ENCODE measurements at places on chromosomes 2 and 18. TPM values are rescaled to one million over a fixed set of nuclear protein-coding genes. Genes with fewer than 3 reads are reported as not detected.

Gene SPC25
- total RNA-seq: 3.5 TPM

- peak; percentile 45 for DNase-seq
Measured at GRCh38 chr2:23378496-23378895, 6.5 kb upstream of the KLHL29 start.

DNA sequence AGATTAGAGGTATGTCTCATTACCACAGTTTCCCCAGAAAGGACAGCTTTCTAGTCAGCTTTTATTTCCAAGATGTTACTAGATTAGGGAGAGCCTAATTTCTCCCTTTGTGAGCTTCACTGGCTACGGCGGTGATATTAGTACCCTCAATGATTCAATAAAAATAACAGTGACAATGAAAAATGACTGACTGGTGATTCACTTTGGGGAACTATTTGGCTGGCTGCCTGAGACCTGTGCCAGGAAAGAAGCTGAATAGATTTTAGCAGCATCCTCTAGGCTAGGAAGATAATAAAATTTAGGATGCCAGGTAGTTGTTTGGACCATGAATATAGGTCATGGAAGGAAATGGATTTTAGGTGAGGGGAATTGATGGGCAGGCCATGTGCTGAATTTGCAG, 178.7 kb downstream of the FMNL2 start:
- DNase-seq: peak; percentile 87

GRCh38 chr2:118786746-118787145, 60.7 kb downstream of the EN1 start:
- DNase-seq: no peak

- no peak for DNase-seq
Measured at GRCh38 chr2:201157694-201158093, 25.2 kb upstream of the CASP10 start.

GRCh38 chr2:199018826-199019225, 438.9 kb downstream of the SATB2 start:
- no peak for DNase-seq

DNA sequence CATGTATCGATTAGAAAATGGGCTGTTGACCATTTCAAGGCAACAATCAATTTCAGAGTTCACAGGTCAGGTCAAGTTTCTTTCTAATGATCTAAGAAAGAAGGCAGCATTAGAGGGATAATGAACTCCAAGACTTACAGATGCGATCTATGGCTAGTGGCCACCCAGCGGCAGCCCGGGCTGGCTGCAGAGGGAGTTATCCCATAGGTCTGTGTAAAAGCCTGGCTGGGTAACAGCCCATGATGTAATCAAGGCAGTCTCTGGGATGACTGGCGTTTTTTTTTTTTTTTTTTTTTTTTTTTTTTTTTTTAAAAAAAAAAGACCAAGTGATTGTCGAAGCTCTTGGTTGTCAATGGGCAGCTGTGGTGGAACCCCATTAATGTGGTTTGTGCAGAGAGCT, 171.1 kb upstream of the SKOR2 start:
- no peak for DNase-seq

DNA sequence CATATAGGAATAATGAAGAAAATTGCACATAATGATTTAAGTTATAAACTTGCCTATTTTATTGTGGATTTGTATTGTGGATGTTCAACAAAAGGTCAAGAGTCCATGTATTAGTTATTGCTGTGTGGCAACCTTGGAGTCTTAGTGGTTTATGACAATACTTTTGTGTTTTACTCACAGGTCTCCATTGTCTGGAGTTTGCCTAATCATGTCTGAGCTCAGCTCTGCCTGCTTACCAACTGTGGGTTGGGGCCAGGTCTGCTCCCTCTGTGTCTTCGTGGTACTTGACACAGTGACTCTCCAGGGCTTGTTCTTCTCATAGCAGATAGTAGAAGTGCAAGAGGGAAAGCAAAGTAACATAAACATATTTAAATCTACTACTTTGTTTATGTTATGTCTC, 382.5 kb downstream of the CBLN2 start:
- peak; percentile 53 for DNase-seq

Gene CFAP65
- not detected for total RNA-seq

GRCh38 chr2:216134958-216135541, 25.9 kb downstream of the XRCC5 start:
- no peak for DNase-seq

Gene RNU2-63P
- total RNA-seq: 9.1 TPM

- no peak for DNase-seq
Measured at GRCh38 chr2:28673338-28673737, 78.3 kb upstream of the PPP1CB start.

GRCh38 chr2:234191819-234192407, 141.4 kb downstream of the SPP2 start:
- DNase-seq: peak; percentile 47

GRCh38 chr2:150043172-150043500, 444.3 kb downstream of the RND3 start:
- DNase-seq: no peak

GRCh38 chr18:6941996-6942395, 175.6 kb downstream of the LAMA1 start:
- no peak for DNase-seq

DNA sequence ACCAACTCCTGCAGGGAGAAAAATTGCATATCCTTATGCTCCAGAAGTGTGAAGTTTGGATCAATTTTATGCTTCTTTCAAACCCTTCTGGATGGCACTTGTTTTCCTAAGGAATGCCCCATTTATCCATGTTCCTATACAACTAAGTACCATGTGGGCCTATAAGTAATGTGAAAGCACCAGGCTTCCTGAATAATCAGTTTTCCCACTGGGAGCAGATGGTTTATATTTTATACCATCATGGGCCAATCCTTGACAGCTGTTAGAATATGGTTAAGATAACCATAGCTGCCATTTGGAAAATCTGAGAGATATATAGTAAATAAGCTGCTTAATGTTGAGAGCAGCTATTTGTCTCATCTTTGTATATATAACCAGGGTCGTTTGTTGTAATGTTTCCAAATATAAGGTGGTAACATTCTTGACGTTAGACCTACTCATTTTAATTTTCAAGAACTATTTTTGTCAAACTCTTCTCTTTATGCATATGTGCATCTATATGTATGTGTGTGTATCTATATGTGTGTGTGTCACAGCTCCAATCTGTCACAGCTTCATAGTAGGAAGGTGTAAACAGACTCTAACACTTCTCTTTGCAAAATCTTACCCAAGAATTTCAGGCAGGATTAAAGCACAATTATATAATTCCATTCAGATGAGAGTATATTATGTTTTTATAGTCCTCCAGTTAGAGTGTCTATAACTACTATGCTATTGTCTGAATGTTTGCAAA, 458.7 kb upstream of the GCFC2 start:
- no peak for DNase-seq

Gene UGT1A10
- not detected for total RNA-seq

DNA sequence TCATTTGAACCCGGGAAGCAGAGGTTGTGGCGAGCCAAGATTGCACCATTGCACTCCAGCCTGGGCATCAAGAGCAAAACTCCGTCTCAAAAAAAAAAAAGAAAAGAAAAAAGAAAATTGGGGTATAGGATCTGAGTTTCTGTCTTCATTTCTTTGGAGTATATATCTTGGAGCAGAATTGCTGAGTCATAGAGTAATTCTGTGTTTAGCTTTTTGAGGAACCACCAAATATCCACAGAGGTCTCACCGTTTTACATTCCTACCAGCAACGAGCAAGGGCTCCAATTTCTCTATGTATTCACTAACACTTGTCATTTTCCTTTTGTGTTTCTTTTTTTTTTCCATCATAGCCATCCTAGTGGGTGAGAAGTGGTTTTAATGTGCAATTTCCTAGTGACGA, 87.6 kb upstream of the TEX51 start:
- DNase-seq: no peak

DNA sequence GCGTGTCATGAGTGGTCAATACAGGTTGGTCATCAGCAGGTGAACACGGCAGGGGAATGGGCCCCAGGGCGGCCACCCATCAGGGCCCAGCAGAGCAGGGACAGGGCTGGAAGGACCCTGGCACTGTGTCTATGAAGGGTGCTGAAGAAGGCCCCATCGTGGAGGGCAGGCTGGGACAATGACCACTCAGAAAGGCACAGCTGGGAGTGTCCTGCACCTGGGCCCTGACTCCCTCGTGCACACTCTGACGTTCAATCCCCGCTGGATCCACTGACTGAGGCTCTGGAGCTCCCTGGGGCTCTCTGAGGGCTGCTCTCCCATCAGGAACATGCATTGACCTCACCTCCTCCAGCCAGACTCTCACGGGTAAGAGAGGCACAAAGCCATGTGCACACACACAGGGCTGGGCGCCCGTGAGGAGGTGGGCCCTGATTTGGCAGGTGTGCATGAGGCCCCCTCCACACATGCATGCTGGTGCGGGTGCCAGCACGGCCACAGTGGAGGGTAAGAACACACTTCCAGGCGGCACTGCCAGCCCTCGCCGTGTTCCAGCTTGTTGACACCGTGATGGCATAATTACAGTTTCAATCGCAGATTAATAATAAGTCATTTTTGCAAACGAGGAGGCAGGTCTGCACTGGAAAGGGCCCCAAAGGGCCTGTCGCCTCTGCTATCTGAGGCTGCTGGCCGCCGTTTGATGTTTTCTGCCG, 58.5 kb downstream of the SMAD7 start:
- DNase-seq: no peak

GRCh38 chr2:231709981-231710798, 1.9 kb downstream of the PTMA start:
- peak; percentile 78 for DNase-seq

Gene GPR35
- total RNA-seq: 0.81 TPM

GRCh38 chr18:42559069-42559690, 556.3 kb downstream of the RIT2 start:
- DNase-seq: no peak

- no peak for DNase-seq
Measured at GRCh38 chr2:88614497-88615157, 12.6 kb downstream of the EIF2AK3 start.

DNA sequence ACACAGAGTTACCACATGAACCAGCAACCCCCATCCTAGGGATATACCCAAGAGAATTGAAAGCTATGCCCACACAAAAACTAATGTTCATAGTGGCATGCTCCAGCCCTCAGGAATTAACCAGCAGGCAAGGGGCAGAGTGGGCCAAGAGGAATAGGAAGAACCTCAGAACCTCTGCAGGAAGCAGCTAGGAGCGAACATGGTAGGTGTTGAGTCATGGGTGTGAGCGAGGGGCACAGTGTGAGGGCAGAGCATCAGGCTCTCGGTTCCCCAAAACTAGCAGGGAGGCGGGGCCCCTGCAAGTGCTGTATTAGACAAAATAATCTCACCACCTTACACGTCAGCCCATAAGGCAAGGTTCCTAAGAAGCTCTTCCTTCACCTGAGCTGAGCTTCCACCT, 5.6 kb upstream of the RUFY4 start:
- no peak for DNase-seq

- DNase-seq: peak; percentile 4
Measured at GRCh38 chr18:66226782-66227181, 377.1 kb downstream of the CDH19 start.

Gene SETBP1
- 4.8 TPM for total RNA-seq

Gene C2orf66
- 0.98 TPM for total RNA-seq

- no peak for DNase-seq
Measured at GRCh38 chr2:161049559-161049958, 110.7 kb upstream of the TANK start.

GRCh38 chr2:98452396-98453027, 7.9 kb downstream of the INPP4A start:
- DNase-seq: no peak

Gene TWIST2
- total RNA-seq: 30.2 TPM

DNA sequence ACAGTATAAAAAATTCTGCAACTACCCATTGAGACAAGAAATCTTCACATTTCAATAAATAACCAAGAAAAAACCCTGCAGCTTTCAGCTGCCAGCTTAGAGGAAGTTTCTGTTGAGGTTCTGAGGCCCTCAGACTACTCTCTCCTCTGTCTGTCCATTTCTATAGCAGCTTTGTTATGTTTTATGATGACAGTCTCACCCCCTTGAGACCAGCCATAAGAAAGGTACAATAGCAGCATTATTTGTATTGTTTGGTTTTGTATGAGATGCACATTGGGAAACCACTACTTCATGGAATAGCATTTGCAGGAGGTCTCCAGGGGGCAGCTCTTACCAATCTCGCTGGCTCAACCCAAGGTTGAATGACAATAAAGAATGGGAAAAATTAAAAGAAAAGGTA, 334.6 kb upstream of the VRK2 start:
- no peak for DNase-seq

DNA sequence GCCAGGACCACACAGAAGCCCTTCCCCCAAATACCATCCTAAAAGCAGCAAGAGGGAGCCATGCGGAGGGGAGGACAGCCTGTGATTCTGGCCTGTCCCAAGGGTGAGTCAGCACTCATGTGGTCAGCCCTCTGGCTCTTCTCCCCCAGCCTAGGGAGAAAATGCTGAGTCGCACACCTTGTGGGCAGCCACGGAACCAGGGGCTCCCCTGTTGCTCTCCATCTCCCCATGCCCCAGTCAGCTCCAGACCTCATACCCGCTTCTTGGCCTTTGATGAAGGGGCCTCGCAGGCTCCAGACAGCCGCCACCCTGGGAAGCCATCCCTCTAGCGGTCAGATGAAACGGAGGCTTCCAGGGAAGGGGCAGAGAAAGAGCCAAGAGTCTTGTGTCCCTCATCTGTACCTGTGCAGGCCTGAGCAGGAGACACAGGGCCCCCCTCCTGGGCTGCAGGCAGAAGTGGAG, 181.3 kb upstream of the SIX2 start:
- peak; percentile 55 for DNase-seq

Gene FN1
- 636 TPM for total RNA-seq

- DNase-seq: no peak
Measured at GRCh38 chr2:146003337-146003736, 1483.4 kb upstream of the ZEB2 start.

GRCh38 chr2:76073992-76074604, 363.4 kb upstream of the GCFC2 start:
- no peak for DNase-seq

DNA sequence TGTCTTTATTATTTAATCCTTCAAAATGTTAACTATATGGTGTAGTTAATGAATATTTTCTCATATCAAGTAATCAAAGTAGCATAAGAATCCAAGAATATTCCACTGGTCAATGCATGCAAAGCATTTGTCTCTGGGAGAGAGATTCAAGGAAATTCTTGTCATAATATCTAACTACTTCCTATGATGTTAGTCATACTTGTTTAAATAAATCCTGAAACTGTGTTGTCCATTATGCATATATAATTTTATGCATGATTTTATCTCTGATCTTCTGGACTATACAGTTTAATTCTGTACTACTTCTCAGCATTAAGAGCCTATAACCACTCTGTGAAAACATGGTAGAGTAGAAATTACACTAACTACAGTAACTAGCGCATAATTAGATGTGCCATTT, 388.3 kb downstream of the NR4A2 start:
- DNase-seq: no peak

DNA sequence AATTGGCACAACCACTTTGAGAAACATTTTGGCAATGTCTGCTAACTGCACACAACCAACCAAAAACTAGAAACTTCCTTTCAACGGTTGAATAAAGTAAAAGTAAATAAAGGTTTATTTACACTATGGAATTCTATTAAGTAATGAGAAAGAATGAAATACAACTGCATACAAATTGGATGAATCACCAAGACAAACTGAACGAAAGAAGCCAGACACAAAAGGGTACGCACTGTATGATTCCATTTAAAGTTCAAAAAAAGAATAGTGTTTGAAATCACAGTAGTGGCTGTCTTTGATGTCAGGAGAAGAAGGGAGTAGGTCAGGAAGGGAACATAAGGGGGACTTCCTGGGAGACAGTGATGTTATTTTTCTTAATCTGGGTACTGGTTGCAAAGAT, 46.5 kb upstream of the SULT1C3 start:
- no peak for DNase-seq

Gene FAM237A
- total RNA-seq: not detected

Gene DSG4
- total RNA-seq: not detected

Gene IL36G
- total RNA-seq: not detected

Gene GPR45
- not detected for total RNA-seq

Measured in MCF 10A (cell line).